ENCODE measurements at places on chromosomes 3 and 15.

DNA sequence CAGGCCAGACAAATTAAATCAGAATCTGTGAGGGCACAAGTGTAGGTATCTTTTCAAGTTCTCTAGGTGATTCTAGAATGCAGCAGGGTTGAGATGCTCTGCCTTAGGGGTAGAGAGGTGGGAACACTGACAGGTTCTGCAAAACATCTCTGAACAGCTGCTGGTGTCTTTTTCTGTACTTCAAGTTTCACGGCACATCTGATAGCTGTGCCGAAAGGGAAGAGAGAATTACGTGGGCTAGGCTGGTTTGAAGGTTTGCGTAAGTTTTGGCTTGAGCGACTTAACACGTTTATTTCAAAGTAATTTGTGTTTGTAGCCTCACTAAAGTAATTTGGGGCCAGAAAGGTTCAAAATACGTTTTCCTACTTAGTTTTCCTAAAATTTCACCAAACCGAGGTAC is 22.5 kb downstream of the PXK start:
- DNase-seq, result no peak

DNA sequence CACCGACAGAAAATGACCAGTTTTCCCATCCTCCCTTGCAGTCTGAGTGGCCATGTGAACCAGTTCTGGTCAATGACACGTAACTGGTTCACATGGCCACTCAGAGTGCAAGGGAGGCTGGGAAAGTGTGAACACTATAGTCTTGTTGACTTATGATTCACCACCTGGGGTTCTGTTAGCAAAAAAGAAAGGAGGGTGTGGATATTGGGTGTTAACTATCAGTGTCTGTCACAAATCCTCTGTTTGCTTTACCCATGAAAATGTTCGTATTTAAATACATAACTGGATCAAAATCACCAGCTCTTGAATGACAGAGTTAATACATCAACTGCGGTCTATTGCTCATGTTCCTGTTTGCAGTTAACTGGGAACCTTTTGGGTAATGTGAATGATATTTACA is 92.3 kb downstream of the ADAMTSL3 start:
- no peak for DNase-seq

- DNase-seq, result no peak
Measured at GRCh38 chr3:22010997-22011396, 260.0 kb upstream of the ZNF385D start.

- DNase-seq, result no peak
Measured at GRCh38 chr3:31468433-31468832, 64.3 kb upstream of the STT3B start.

DNA sequence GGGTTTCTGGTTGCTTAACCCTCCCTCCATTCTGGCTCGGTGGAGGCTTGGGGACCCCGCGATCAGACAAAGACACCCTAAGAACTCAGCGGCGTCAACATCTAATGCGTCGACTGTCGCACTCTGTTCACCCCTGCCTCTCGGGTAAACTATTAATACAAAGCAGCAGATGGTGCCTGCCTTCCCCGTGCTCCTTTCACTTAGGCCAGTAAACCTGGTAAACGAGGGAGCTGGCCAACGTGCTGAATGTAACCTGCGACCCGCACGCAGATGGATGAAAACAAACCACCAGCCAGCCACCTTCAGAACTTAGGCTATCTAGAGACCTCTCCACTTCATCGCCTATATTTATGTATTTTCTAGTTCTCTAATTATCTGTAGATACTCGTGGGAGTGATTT is 848 bp upstream of the CADPS start:
- DNase-seq, result peak; percentile 22

- DNase-seq, result no peak
Measured at GRCh38 chr3:44226573-44226972, 15.1 kb upstream of the TOPAZ1 start.

- DNase-seq, result no peak
Measured at GRCh38 chr3:185150561-185150960, 2.3 kb downstream of the C3orf70 start.

GRCh38 chr15:91867581-91868026 is 14.1 kb downstream of the SLCO3A1 start:
- DNase-seq, result no peak

DNA sequence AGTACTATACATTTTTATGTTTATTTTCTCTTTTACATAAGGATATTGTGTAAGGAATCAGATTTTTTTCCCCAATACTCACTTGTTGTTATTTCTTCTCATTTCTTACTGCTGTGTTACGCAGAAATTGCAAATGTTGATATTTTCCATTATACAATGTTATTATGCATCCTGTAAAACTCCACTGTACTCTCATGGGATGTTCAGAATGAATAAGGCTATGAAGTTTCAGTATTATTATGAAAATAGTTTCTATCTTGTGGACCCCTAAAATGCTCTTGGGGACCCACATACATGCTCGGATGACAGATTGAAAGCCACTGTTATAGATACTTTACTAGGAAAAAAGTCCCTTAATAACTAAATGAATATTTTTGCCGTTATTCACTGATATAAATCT is 329.4 kb downstream of the EPHA3 start:
- DNase-seq, result no peak

GRCh38 chr15:66845266-66845785 is 143.3 kb downstream of the SMAD6 start:
- no peak for DNase-seq

DNA sequence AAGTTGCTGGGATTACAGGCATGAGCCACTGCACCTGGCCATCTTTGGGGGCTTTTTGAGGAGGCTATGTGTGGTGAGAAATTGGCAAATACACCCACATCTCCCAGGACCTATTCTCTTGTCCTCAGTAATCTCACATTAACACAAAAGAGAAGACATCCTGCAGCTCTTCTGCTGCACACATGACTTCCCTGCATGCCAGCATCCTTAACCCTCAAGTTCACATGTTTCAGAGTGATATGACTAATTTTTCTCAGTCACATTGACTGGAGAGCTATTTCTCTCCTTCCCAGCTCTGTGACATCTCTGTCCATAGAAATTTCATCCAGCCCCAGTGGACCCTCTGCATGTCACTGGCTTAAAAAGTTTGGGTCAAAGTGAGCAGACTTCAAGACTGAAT is 1.9 kb upstream of the SKIC8 start:
- DNase-seq, result no peak

- DNase-seq, result no peak
Measured at GRCh38 chr3:15892311-15893227, 94.8 kb upstream of the ANKRD28 start.

DNA sequence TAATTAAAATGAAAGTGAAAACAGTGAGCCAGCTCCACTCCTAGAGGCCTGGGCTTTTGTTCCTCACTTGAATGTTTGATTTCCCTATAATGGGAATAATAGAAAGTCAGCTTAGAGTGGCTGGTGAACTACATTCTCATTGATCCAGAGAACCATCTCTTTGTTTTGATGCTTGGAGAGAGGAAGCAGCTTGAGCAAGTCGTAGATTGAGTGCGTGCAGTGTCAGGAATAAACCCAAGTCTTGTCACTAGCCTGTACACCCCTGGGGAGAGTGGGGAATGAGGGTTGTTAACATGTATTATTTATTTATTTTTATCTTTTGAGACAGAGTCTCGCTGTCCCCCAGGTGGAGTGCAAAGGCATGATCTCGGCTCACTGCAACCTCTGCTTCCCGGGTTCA is 885 bp upstream of the LSG1 start:
- DNase-seq, result no peak

GRCh38 chr15:101264911-101265641 is 12.2 kb downstream of the SELENOS start:
- DNase-seq, result no peak

DNA sequence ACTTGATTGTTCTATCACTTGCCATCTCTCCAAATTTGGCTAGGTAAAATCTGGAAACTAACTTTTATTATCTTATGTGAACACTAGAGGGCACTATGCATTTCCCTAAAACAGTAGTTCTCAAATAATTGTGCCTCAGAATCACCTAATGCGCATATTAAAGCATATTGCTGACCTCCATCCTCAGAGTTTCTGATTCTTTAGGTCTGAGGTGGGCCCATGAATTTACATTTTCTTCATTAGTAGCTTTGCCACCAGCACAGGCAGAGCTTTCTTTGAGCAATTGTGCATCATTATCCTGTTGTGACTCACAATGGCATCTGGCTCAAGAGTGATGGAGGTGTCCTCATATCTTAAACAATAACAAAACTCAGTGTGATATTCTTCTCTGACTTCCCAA is 17.5 kb upstream of the BCHE start:
- peak; percentile 12 for DNase-seq

GRCh38 chr3:69119138-69119537 is 3.3 kb downstream of the LMOD3 start:
- DNase-seq, result no peak

DNA sequence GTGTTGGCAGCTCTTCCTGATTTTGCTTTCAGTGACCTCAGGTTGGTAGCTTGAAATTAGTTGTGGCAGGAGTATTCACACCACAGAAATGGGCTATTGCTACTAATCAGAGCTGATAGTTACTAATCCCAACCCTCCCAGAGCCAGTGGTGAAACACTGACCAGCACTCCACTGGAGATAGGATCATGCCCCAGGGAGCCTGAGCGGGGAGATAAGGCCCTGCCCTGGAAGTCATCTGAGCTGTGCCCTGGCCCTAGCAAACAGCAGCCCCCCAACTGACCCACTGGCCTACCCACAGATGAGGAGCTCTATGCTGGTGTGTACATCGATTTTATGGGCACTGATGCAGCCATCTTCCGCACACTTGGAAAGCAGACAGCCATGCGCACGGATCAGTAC is 9.4 kb upstream of the GNAT1 start:
- no peak for DNase-seq

DNA sequence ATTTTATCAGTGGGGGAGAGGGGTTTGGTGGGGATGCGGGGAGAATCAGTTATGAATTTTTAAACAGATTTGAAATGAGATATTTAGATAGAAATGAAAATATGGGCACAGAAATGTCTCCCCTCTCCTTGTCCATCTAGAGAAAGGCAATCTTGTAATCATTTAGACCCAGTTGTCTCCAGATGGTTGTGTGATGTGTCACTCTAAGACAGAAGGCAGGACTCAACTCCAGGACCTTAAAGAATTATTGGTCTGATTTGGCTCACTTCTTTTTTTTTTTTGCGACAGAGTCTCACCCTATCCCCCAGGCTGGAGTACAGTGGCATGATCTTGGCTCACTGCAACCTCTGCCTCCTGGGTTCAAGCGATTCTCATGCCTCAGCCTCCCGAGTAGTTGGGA is 77.2 kb downstream of the EOMES start:
- DNase-seq, result no peak

DNA sequence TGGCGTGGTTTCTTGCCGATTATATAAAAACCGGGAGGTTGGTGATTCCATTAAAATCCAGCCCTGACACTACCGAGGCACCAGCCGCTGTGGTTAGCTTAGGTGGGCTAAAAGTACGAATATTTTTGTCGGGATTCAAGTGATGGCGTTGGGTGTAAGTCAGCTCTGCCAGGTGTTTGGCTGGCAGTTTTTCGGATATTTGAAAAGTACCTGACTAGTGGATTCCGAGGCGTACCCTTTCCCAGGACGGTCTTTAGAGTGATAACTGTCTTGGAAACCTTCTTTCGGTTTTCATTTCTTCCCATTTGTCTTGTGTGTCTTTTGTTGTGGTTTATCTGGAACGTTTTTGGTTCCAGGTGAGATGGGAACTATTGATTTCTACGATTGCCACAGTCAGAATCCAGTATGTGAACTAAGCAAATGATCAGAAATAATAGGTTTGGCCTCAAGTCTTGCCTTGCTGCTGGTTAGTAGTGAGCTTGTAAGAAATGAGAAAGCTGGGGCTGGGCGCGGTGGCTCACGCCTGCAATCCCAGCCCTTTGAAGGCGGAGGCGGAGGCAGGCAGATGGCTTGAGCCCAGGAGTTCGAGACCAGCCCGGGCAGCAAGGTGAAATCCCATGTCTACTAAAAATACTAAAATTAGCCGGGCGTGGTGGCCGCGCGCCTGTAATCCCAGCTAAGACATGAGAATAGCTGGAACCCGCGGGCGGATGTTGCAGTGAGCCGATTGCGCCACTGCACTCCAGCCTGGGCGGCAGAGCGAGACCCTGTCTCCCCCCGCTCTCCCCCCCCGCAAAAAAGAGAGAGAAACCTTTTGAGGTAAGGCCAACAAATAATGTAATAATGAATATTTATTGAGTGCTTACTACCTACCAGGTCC is 1.4 kb downstream of the FYTTD1 start:
- no peak for DNase-seq

DNA sequence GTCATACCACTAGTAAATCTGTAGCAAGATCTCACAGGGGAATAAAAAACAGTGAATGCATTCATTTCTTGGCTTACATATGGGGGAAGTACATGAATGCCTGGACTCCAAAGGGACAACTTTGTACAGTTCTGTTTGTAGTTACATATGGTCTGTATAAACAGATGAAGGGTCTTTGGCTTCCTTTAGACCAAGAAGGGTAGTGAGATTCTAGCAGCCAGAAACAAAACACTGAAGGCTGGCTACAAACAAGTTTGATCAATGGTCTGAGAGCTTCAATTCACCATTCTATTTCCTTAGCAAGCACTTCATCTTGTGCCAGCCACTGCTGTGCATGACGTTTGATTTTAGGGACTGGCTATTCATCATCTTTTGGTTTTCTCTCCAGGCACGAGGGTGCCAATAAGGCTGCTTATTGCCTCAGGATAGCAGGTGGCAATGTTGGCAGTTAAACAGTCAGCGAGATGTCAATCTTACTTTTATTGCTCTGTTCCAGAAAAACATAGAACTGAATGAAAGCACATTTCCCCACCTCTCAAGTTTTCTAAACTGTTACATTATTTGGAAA is 313.7 kb upstream of the COL8A1 start:
- no peak for DNase-seq
